ENCODE measurements at places on chromosomes 11 and 22. TPM values are rescaled to one million over a fixed set of nuclear protein-coding genes. Genes with fewer than 3 reads are reported as not detected.

LGALS12 gene
- total RNA-seq = 9.9 TPM

INS gene
- total RNA-seq = not detected

SLC6A5 gene
- not detected for total RNA-seq

TNKS1BP1 gene
- total RNA-seq = 65.2 TPM

CTSF gene
- total RNA-seq = 27.1 TPM

NXPE2 gene
- 0.52 TPM for total RNA-seq

KRTAP5-1 gene
- not detected for total RNA-seq

HBE1 gene
- 84.0 TPM for total RNA-seq

WNT7B gene
- not detected for total RNA-seq

MMP11 gene
- total RNA-seq = 6.3 TPM

RHOD gene
- 7.8 TPM for total RNA-seq

PLEKHA7 gene
- total RNA-seq = 5.2 TPM

NXPE4 gene
- total RNA-seq = not detected

THY1 gene
- total RNA-seq = 19.8 TPM

ACRV1 gene
- total RNA-seq = 0.52 TPM

OR5I1 gene
- not detected for total RNA-seq

RBMXL2 gene
- not detected for total RNA-seq

ACTN3 gene
- total RNA-seq = 156 TPM

TMEM191B gene
- total RNA-seq = not detected

FAM180B gene
- 2.1 TPM for total RNA-seq

DDIAS gene
- total RNA-seq = 1.6 TPM

OTOG gene
- total RNA-seq = under 0.01 TPM

DCHS1 gene
- 39.1 TPM for total RNA-seq

UPK2 gene
- not detected for total RNA-seq

ESAM gene
- total RNA-seq = 9.4 TPM

FREY1 gene
- total RNA-seq = 1.6 TPM

TMA7B gene
- 0.52 TPM for total RNA-seq

ABTB2 gene
- total RNA-seq = 6.3 TPM

TMPRSS13 gene
- total RNA-seq = not detected

P2RX6 gene
- total RNA-seq = 11.0 TPM

APOBEC3B gene
- total RNA-seq = 1.6 TPM

GLYATL1 gene
- total RNA-seq = not detected

FGF3 gene
- total RNA-seq = not detected
